Muscle of back (tissue), 13 donors: ENCODE measurements at places on chromosomes 6 and 20. TPM values are rescaled to one million over a fixed set of nuclear protein-coding genes. Genes with fewer than 3 reads are reported as not detected.

Gene TINAG
- not detected for polyA plus RNA-seq

DNA sequence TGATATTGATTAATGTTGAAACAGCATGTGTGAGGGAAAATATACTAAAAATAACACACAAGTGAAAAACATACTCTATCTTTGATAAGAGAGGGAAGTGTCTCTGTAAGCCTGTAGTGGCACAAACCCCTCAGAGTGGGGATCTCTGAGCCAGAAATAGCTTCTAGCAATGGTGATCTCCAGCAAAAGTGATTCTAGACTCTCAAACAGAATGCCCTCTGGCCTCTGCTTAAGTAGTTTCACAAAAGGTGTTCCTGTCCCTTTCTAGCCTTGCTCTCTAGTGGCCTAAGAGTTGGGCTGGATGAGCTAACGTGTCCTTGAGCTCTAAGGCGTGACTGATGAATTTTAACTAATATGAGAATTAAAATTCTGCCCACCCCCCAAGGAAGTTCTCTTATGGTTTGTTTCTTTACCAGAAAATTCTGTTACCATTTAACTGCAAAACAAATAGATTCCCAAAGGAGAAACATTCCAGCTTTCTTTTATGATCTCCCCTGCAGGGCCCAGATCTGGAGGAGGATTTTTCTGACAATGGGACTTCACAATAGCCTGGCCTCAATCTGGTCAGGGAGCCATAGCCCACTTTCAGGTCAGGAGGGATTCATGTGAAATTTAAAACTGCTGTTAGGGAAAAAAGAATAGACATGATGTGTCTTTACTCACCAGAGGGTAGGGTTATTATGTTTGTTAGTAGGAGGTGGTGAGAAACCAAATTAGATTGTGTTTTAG, 182.5 kb upstream of the LAMP5 start:
- DNase-seq = no peak

Gene HDGFL1
- polyA plus RNA-seq = not detected

DNA sequence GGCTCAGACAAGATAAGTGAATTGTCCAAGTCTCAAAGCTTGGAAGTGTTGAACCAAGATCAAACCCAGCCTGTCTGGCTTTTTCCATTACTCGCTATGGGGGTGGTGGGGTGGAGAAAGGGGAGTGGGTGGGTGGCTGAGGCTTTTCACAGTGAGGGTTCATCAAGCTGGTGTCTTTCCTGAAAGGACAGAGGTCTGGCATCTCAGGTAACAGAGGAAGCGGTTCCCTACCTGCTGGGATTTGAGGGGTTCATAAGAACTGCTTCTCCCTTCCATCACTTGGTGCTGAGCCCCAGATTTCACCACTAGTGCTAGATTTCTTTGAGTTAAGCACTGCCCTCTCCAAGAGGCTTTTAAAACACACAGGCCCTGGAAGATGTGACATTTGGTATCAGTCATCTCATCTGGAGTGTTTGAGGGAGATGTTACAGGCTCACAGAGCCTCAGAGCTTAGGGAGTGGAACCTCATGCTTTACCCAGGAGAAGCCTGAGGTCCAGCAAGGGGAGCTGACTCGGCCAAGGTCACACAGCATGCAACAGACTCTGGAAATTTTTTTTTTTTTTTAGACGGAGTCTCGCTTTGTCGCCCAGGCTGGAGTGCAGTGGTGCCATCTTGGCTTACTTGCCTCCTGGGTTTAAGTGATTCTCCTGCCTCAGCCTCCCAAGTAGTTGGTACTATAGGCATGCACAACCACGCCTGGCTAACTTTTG, 6.0 kb upstream of the VEGFA start:
- no peak for DNase-seq

GRCh38 chr6:107460083-107460631, 793 bp upstream of the PDSS2 start:
- DNase-seq = peak; percentile 10

- peak; percentile 9 for DNase-seq
Measured at GRCh38 chr6:104527311-104527710, 332.4 kb downstream of the HACE1 start.
